ENCODE measurements at places on chromosomes 1 and 21.
A peak's percentile ranks its signal among the peaks of the same experiment; 100 is the strongest.

DNA sequence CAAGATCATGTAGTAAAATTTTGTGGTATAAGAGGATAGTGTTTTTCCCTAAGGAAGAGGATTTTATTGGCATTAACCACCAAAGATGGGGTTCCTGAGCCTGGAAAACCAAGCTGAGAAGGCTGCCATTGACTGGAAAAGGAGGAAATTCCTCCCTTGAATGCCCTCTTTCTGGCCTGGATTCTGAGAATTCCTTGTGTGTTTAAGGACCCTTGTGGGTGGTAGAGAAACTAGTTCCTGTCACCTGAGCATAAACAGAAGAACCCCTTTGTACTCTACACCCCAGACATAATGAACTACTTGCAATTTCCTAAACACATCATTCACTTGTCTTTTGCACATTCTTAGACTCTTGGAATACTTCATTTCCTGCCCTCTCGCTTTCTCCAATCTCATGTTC lies 33.1 kb upstream of the CEP350 start:
- DNase-seq, result no peak

DNA sequence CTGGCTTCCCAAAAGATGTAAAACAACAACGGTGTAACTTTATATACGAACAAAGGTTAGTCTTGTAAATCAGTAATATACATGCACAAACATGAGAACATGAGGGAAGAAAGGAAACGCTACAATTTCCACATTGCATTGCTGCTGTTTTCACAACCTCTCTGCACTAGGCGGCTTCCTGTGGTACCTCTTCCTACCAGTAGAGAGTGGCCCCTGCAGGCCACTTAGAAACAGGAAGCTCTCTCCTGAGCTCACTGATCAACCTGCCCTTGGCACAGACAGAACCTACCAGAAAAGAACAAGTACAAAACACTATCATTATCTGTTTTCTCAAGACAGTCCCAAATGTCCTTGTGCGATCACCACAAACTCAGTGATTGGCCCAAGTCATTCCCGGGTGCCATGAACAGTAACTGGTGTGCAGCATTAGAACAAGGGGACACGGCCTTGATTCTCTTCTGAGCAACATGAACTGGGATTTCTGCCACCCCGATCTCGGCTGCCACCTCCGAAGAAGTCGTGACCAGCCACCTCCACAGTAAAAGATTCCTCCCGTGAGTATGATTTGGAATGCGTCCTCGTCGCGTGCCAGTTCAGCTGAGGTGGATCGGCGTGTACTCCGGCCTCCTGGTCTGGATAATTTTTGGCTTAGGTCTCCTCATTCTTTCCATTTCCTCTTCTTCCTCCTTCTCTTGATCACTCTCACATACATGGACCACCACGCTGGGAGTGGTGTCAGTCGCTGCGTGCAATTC lies 5.7 kb upstream of the KCNE1 start:
- DNase-seq, result peak; percentile 83

DNA sequence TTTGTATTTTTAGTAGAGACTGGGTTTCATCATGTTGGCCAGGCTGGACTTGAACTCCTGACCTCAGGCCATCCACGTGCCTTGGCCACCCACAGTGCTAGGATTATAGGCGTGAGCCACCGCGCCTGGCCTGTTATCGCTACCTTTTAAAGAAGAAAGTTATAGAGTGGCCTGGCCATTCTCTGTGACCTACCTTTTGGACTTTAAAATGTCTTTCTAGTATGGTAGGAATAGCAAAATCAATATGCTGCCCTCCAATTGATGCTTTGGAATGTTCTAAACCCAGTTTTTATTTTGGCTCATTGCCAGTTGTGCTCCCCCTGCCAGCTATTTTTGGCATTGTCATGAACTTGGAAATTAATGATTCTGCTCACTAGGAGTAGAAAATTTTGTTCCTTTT lies 19.9 kb downstream of the HIPK1 start:
- DNase-seq, result peak; percentile 27

- DNase-seq, result no peak
These were observed 832.3 kb downstream of the LTN1 start for GRCh38 chr21:28160378-28160777.

DNA sequence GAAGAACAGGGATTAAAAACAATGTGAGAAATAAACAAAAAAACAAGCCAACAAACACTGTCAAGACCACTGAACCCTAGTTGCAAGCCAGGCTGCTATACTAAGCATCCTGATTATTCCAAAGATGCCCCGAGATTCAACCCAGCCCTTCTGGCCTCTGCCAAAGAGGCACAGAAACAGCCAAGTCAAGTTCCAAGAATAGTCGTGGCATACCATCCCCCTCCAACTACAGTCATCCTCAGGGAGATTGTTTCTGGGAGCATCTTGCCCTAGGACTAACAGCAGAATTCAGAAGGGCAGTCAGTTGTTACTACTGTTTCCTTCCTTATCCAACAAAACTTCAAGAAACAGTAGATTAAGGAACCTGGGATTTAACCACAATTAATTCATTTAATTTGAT lies 52.3 kb downstream of the ABL2 start:
- DNase-seq, result no peak

DNA sequence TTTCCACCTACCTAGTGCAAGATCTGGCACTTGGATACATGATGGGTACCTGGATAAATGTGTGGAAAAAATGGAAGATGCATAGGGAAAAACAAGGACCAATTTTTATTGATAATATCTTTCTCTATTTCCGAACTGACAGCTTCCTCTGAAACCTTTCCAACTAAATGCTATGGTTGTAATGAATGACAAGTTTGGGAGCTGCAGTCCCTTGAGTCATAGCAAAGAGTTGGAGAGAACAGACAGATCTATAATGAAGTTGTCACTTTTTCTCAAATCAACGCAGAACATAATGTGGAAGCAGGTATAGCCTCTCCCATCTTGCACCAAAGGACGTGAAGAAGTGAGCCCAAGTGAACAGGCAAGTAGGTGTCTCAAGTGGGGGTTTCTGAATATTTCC lies 296.5 kb upstream of the KAZN start:
- DNase-seq, result no peak

DNA sequence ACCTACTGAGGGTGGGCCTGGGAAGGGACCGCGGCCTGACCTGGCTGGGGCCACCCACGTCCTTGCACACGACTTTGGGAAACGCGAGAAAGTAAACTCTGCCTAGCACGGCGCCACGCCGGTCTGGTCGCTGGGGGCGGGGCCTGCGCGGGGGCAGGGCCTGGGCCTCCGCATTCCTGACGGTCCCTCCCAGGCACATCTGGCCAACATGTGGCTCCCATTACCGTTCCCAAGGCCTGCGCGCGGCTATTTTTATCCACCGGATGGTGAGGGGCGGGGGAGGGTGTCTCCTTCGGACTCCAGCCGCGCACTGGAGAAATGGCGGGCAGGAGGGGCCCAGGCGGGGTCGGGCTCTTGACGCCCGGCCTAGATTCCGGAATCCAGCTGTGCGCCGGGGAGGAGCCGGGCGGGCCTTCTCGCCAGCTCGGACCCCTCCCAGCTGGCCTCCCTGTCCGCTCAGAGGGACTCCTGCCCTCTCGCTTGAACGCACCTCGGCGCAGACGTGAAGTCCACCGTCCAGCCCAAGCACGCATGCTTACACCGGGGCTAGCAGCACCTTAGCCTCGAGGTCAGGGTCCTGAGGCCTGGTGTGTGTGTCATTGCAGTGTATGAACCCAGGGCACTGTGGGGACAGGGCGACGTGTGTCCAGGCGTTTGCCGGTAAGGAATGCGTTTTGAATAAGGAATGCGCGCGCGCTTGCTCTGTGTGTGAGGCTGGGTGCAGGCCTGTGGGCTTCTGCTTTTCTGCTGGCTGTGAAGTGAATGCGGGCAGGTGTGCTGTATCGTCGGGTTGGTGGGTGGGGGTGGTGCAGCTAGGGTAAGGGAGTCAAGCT lies 2.1 kb downstream of the EVA1B start:
- DNase-seq, result peak; percentile 28

- peak; percentile 80 for DNase-seq
These were observed 29.5 kb downstream of the DOP1B start for GRCh38 chr21:36186081-36186480.

DNA sequence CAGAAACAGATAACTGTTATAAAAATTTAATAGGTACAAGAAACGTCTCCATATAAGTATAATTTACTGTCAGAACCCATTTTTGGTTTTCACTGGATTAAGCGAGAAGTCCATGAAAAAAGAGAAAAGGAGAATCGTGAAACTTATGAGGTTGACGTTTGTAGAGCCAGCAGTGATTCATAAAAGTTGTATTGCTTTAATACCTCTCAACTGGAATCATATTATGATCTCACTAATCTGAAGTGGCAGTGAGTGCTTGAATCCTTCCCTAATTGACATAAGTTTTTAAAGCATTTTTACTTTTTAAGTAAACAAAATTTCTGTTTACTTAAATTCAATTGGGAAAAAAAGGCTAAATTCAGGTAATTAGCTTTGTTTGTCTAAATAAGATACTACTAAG lies 315.3 kb downstream of the TPR start:
- no peak for DNase-seq

- DNase-seq, result no peak
These were observed 3.4 kb downstream of the RUNX1 start for GRCh38 chr21:35045542-35046262.
